ENCODE measurements at places on chromosomes 4 and X.

GRCh38 chr4:2231082-2231481 is 10.8 kb downstream of the HAUS3 start:
- DNase-seq, result no peak

DNA sequence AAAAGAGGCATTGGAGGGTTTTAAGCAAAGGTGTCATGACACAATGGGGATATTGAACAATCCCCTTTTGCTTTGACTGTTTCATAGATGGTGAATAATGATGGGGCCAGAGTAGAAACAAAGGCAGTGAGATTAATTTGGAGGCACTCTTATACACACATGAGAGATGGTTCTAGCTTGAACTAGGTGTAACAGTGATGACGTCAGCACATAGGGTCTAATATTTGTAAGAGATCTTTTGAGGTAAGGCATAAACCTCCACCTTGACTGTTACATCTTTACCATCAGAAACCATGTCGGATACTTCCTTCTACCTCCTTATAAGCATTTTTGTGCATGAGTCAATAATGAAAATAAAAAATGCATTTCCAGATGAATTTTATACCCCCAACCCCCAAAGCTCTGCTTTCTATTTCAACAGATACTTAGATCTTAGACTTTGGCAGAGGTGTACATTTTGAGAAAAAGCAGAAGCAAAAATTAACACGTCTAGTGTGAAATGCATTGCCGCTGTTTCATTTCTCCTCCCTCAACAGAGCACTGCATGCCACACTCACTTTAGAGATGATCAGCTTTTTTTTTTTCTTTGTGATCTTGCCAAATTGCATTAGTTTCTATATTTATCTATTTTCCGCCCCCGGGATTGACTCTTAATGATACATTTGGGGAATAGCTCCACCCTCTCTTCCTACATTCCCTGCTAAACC is 87.2 kb downstream of the HS3ST1 start:
- no peak for DNase-seq

DNA sequence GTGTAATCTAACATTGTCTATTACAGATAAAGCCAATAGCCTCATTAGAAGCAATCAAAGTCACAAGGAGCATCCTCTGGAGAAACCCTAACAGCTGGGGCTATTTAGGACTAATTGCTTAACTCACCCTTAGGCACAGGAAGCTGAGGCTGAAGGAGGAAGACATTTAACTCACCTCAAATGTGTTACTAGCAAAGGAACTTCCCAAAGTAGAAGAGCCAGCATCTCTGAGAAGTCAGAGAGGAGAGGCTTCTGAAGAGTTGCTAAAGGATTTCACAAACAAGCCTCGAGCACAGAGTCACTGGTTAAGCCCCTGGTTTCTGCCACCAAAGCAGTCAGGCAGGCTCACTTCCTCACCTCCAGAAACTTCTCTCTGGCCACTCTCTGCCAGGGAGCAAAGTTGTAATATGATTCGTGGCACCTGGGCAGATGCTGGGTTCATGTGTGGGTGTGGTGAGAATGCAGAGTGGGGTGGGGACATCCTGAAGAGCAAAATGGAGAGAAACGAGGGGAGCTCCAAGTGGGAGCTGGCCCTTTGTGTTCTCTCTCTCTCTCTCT is 201.3 kb downstream of the HS6ST2 start:
- no peak for DNase-seq

GRCh38 chr4:83010111-83010521 is 507 bp downstream of the LIN54 start:
- no peak for DNase-seq

DNA sequence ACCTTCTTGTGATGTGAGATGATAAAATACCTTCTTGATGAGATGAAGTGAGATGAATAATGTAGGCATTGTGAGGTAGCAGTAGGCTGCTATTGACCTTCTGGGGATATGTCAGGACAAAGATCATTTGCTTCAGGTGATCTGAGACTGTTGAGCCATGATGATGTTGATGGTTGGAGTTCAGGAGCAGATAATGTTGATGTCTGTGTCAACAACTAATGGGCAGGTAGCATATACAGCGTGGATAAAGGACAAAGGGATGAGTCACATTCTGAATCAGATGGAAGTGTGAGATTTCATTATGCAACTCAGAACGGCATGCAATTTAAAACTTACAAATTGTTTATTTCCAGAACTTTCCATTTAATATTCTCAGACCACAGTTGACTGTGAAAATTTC is 57.3 kb downstream of the RAP1GDS1 start:
- DNase-seq, result no peak

DNA sequence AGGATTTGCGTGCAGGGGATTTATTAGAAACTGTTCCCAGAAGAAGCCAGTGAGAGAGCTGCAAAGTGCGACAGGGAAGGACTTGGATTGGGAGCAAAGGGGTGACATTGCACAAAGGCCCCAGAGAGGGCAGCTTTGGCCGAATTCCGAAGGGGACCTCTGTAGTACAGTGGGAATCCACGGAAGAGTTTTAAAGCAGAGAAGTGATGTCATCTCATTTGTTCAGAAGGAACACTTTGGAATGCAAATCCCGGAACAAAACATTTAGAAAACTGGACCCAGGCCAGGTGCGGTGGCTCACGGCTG is 71.7 kb downstream of the FAM184B start:
- no peak for DNase-seq

DNA sequence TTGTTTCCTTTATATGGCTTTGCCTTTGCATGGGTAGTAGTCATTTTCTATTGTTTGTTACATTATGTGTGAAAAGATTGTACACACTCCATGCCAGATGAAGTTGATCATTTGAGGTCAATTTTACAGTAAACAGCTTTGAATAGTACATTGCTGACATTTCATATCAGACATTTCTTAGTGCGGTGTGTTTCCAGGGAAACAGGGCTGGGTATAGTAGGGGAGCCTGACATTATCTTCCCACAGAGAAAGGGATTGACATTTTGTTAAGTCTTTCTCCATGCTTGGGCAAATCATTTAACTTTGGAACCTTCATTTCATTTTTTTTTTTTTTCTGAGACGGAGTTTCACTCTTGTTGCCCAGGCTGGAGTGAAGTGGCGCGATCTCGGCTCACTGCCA is 5.0 kb downstream of the FUNDC2 start:
- DNase-seq, result no peak

DNA sequence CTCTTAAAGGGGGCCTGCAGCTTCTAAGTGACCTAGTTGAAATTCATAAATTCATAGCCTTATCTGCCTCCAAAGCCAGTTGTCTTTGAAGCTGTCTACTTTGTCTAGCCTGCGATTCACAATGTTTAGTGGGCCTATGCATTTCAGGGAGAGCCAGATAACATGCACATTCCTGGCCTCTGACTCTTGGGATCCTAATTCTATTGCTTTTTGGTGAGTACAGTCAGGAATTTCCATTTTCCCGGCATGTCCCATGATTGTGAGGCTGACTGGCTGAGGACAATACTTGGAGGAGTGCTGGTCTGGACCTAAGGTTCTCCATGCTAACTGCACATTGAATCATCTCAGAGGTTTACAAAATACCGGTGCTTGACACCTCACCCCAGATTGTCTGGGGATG is 155.0 kb downstream of the MSL3 start:
- no peak for DNase-seq

DNA sequence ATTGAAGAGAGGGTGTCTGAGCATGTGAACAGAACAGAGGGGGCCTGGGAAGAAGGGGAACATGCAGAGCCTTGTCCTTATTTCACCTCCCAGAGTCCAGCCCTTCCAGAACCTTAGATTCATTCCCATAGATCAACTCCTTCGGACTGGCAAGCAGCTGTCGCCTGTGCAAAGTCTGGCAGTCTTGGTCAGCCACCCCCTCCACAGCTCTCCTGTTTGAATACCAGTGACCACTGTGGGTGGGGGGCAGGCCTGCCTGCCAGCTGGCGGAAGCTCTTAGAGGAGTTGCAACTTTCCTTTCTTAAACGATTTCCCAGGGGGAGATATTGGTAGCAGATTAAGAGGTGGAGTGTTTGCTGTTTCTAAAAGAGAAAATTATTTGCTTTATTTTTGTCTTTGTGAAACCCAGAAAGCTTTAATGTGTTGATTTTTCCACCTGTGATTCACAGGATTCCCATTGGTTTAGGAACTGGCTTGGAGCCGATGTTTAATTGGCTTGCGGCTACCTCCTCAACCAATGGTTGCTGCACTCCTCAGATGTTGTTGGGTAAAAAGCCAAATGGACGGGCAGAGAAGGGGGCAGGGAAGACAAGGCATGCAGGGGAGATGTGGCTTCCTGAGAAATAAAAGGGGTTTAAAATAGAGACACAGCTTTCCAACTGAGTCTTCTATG is 62.2 kb upstream of the PRPS1 start:
- no peak for DNase-seq

GRCh38 chrX:112450810-112451209 is 228.9 kb downstream of the LHFPL1 start:
- no peak for DNase-seq

DNA sequence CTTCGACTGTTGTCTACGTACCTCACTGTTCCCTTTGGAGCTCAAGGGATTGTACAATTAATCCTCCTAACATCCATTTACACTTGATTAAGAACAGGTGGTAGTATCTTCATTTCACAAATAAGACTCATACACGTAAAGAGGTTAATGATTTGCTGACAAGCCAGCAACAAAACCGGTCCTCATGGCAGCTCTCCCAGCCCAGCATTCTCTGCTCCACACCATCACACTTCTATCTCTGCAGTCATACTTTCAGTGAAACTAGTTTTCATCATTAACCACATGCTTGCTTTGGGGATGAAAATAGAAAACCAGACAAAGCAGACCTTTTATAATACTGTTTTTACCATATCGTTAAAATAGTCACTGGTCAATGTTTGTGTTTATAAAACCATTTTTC is 28.7 kb upstream of the CASK start:
- DNase-seq, result no peak

DNA sequence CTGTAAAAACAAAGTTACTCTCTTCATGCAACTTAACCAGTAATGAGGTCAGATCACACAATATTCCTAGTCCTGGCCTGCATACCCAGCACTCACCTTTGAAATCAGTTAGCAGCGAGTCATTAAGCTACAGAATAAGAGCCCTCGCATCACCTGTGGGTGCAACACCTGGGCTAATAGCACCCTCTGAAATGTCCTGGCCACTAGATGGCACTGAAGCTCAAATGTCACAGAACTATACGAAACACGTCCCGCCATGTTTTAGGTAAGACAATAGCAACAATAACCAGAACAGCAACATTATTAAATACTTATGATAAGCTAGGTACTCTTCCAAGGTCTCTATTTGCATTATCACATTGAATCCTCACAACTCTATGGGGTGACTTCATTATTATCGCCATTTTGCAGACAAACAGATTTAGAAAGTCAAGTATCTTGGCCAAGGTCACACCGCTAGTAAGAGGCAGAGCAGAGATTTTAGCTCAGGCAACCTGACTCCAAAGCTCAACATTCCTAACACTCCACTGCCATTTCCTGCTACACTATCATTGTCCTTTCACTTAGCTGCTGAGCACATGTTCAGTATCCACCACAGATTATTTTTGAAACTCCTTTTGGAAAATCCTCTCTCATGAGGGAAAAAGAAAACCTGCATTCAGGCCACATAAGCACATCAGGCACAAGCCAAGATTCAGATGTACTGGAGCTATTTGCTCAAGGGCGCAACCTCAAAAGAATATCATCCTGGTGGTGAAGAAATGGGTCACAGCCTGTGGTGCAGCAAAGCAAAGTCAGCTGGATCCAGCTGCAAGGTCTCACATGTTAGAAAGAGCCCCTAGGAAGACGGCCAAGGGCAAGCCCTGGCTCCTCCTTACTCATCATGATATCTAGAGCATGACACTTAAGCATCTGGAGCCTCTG is 59.5 kb upstream of the KDR start:
- DNase-seq, result no peak

- no peak for DNase-seq
Observed at GRCh38 chr4:15992167-15992485, 29.2 kb upstream of the FGFBP2 start.

GRCh38 chr4:168847771-168848502 is 162.1 kb downstream of the CBR4 start:
- no peak for DNase-seq

- DNase-seq, result no peak
Observed at GRCh38 chr4:147526272-147526654, 45.4 kb downstream of the EDNRA start.

DNA sequence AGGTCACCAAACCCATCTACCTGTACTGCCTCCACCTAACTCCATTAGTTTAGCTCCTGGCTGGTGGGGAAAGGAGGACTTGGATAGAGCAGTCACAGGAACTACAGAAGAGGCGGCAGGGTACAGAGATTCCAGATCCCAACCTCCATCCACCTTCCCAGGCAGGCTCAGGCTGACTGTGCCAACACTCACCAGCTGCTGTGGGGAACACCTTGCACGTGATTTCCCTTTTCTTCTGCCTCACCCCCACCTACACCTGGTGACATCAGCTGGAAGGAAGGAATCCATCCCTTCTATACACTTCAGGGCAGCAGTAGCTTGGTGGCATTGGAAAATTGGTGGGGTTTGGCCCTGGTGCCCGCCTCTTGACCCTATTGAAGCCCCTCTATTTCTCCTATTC is 41.5 kb downstream of the EFNB1 start:
- DNase-seq, result no peak

GRCh38 chr4:78781924-78782323 is 5.8 kb downstream of the BMP2K start:
- no peak for DNase-seq

DNA sequence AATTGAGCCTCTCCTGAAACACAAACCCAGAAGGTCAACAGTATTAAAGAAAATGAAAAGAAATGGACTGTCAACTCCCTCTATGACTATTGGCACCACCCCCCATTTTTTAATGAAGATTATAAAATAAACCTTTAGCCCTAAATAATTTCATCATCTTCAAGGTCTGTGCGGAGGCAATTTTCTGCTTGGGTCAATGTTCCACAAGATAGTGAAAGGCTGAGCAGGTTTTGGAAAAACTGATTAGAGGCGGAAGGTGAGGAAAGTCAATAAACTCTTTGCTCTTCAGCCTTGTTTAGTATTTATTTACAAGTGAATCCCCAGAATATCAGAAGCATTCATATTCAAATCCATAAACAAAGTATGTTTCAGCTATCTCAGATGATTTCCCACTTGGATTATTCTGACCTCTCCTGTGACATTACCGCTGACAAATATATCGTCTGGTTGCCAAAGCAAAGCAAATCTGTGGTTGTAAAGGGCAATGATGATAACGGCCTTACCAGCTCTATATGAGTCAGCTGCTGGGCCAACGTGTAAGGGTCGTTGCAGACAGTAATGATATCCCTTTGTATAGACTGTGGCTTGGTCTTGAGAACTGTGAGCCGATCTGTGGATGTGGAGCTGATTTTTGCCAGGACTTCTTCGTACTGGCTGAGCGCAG is 24.0 kb downstream of the RASGEF1B start:
- no peak for DNase-seq
